ENCODE measurements at places on chromosomes 7 and 10.

DNA sequence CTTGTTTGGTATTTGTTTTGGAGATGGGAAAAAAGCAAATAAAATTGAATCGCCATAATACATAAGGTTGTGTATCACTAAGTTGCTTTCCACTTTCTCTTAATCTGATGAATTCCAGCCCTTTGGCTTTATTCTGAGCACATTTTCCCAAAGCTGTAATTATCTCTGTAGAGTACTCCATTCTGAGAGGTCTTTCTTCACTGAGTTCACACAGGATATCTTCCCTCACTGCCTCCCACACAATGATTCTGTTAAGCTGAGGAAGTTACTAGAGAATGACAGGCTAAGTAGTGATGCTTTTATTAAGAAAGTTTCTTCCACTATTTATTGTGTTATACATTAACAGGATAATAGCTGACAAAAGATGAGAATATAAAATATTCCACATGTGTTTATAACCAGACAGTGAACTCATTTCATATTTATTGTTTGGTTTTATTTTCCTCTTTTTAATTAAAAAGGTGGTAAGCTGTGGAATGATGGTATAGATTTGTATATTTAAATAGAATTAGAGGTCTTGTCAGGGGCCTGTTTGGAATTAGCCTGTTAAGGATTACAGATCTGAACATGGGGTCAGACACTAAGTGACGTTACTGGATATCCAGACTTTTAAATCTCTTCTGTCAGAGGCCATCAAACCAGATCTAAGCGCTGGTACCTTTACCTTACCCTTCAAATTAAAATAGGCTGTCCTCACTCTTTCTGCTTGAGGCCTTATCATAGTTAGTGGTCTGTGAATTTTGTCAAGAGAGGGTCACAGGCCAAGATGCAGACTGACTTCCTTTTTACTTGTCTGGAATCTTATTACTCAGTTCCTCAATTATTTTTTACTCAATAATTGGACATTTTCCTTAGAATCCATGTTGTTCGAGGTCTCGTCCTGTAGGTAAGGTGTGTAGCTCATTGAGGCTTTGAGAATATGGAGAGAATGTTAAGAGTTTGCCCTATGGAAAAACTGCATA, 8.4 kb downstream of the PLXDC2 start:
- no peak for DNase-seq

GRCh38 chr7:116222501-116222900, 12.2 kb downstream of the TES start:
- DNase-seq, result no peak

- DNase-seq, result peak; percentile 83
Observed at GRCh38 chr7:2936891-2937580, 92.9 kb upstream of the GNA12 start.

- DNase-seq, result no peak
Observed at GRCh38 chr7:108911016-108911415, 341.3 kb downstream of the DNAJB9 start.

DNA sequence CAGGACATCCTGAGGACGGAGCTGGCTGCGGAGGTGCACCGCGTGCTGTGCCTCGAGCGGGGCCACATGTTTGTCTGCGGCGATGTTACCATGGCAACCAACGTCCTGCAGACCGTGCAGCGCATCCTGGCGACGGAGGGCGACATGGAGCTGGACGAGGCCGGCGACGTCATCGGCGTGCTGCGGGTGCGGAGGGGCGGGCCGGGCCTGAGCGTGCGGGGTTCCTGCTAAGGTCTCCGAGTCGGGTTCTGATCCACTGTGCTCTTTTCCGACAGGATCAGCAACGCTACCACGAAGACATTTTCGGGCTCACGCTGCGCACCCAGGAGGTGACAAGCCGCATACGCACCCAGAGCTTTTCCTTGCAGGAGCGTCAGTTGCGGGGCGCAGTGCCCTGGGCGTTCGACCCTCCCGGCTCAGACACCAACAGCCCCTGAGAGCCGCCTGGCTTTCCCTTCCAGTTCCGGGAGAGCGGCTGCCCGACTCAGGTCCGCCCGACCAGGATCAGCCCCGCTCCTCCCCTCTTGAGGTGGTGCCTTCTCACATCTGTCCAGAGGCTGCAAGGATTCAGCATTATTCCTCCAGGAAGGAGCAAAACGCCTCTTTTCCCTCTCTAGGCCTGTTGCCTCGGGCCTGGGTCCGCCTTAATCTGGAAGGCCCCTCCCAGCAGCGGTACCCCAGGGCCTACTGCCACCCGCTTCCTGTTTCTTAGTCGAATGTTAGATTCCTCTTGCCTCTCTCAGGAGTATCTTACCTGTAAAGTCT, 10.4 kb downstream of the ATG9B start:
- no peak for DNase-seq

DNA sequence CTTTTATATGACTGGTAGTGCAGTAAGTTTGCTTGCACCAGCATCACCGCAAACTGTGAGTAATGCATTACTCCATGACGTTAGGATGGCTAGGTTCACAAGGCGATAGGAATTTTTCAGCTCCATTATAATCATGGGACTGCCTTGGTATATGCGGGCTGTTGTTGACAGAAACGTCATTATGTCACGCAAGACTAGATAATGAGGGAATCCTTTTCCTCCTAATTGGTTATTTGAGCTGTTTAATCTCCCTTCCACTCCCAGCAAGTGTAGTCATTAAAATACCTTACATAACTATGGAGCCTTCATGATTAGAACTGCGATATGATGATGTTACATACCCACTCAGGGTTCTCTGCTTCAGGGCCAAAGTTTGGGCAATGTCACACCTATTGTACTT, 17.3 kb downstream of the KLLN start:
- DNase-seq, result no peak

DNA sequence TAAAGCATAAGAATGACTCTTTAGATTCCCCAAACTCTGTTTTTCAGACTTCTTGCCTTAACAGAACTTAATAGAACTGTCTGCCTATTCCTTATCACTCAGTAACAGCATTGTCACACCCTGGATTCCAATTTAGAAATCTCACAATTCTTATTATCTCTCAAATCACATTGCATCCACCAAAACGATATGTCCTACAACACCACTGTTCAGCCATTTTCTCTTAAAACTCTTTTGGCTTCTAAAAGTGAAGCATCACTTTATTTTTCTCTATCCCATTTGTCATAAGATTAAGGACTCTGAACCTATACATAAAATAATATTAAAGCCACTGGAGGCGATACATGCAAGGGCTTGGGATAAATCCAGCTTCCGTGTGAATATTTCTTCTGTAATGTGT, 1.2 kb upstream of the CPED1 start:
- no peak for DNase-seq

DNA sequence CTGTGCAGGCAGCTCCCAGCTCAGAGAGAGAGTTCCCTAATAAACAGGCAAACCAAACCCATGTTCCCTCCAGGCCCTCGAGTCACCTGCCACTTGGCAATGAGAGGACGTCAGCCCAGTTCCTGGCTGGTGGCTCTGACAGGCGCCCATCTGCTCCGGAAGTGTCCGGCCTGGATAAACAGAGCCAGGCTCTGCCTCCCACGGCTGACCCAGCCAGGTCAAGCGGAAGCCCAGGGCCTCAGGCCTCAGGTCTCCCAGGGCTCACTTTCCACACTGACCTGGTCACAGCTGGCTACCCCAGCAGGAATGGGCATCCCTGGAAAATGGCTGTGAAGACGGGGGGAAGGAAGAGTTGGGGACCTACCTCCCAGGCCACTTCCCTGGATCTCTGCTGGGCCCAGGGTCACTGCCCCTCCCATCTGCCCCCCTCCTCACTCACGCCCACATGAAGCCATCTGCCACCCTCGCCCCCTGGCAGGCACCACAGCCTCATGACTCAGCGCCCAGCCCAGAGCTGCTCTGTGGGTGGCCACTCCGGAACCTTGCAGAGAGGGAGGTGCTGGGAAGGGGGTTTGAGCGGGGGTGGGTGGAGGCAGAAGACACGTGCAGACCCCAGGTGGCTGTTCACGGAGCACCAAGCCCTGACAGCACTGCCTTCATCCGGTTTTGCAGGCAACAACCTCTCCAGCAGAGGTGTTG, 37.4 kb upstream of the DUSP5 start:
- peak; percentile 89 for DNase-seq

- no peak for DNase-seq
Observed at GRCh38 chr10:71756311-71757191, 16.8 kb downstream of the VSIR start.

DNA sequence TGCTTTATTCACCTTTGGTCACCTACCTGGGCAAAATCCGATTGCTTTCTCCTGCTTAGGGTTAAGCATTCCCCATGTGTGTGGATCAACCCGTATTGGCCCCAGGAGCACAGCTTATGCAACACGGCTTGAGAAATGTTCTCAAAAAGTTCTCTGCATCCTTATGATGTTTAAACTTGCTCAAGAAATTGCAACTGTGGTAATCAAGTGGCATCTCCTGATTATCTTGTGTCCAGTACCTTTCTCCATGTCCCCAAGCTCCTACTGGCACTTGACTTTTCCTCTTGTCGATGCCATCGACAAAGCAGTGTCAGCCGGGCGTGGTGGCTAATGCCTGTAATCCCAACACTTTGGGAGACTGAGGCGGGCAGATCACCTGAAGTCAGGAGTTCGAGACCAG, 4.7 kb upstream of the PKD2L1 start:
- DNase-seq, result no peak

GRCh38 chr7:37220664-37221063, 228.0 kb downstream of the ELMO1 start:
- no peak for DNase-seq

- DNase-seq, result no peak
Observed at GRCh38 chr7:142592231-142592630, 157.0 kb upstream of the PRSS1 start.

DNA sequence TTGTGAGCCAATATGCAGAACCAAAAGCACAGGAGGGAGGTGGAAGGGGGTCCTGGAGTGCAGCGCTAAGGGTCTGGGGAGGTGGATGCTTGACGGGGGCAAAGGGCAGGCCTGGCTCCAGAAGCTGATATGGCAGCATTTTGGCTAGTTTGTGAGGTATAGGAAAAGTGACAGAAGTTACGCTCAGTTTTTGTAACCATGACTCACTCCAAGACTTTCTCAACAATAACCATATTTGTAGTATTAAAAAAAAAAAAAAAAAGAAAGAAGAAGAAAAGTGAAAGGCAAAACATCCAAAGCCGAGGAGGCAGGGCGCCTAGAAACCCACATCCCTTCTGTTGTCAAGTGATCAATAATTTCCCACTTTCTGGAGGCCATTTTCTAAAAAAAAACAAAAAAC, 92.3 kb downstream of the RNF216 start:
- DNase-seq, result peak; percentile 78

- DNase-seq, result no peak
Observed at GRCh38 chr7:80334908-80335307, 177.0 kb downstream of the GNAT3 start.

DNA sequence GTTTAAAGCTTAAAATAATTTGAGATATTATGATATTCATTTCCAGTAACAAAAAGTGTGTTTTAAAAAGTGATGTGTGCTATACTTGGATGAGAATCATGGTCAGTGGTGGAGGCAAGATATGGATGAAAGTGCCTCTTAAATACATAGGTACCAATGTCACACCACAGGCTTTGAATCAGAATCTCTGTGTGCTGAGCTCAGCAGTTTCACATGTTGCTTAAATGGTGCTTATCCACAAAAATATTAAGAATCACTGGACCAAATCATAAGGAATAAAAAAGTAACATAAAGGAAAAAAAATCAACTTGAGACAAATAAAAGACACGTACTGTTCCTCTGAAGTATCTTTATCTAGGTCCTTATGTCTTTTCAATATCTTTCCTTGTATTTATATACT, 850.5 kb upstream of the POT1 start:
- no peak for DNase-seq

- peak; percentile 83 for DNase-seq
Observed at GRCh38 chr7:130154131-130154500, 51.1 kb downstream of the TMEM209 start.

DNA sequence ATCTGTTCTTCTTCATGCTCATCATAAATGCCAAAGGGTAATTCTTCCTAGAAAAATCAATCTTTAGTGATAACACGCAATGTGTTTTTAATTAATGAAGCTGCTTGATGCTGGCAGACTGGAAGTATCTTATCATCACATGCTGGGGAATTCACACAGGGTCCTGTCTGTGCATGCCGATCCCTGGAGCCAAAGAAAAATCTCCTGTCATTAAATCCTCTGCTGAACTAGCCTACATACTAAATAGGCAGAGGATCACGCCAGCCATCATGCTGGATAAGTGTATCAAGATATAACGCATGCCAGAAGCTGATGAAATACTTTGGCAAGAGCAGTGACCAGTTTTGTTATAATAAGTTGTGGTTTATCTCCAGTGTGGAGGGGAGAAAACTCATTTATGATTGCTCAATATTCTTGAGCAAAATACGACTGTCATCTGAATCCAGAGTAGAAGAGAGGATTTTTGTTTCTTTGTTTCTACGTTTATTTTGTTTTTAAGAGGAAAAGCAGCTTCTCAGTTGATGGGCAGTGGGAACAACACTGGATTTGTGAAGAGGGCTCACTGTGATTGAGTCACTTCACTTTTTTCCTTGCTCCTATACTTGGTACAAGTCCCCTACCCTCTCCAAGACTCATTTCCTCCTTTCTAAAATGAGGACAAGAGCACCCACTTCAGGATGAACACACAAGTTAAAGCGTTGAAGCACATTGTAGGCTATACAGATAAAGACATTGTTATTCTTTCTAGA, 649.1 kb downstream of the TNS3 start:
- DNase-seq, result no peak

- DNase-seq, result no peak
Observed at GRCh38 chr10:5999440-6000165, 22.3 kb upstream of the IL15RA start.

- DNase-seq, result no peak
Observed at GRCh38 chr7:37977243-37977642, 56.8 kb downstream of the EPDR1 start.

DNA sequence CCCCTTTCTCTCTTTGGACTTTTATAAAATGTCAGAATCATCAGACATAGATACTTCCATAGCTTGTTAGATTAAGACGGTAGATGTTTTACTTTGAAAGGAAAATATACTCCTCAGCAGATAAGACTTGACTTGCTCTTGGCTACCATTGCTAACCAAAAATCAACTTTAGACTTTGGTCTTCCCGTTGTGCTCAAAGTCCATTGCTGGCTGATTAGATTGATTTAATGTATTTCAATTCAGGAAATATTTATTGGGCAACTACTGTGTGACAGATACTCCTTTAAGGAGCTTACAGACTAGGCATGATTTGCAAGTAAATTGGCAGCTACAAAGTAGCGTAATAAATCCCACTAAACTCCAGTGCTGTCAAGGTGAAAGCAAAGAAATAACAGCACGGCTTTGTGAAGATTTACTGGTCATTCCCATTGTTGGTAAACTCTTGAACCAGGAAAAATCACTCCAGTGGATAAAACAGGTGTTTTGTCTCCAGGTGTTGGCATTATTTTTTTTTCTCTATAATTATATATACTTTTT, 95.7 kb upstream of the ARMC3 start:
- no peak for DNase-seq

- DNase-seq, result no peak
Observed at GRCh38 chr10:76736392-76736791, 901.2 kb downstream of the KCNMA1 start.

- no peak for DNase-seq
Observed at GRCh38 chr10:120161111-120161510, 268.6 kb downstream of the SEC23IP start.

GRCh38 chr7:27241189-27242056, 1.2 kb upstream of the EVX1 start:
- DNase-seq, result no peak

GRCh38 chr10:115129752-115130151, 36.6 kb downstream of the ATRNL1 start:
- no peak for DNase-seq

- no peak for DNase-seq
Observed at GRCh38 chr7:101915000-101915399, 97.6 kb downstream of the CUX1 start.

GRCh38 chr7:101814991-101815825, 2.2 kb upstream of the CUX1 start:
- peak; percentile 91 for DNase-seq
